CD4-positive, alpha-beta T cell treated with Interleukin-1 beta for 1 hour (primary cell): ENCODE measurements at places on chromosomes 12 and 14.

GRCh38 chr12:77387671-77388070 is 322.3 kb upstream of the E2F7 start:
- no peak for DNase-seq

- DNase-seq, result no peak
These were observed 13.1 kb upstream of the KLRC1 start for GRCh38 chr12:10466311-10466710.

- DNase-seq, result no peak
These were observed 45.0 kb upstream of the STRN3 start for GRCh38 chr14:31071151-31071550.

GRCh38 chr12:113270709-113271009 is 49.4 kb downstream of the TPCN1 start:
- DNase-seq, result no peak

- DNase-seq, result no peak
These were observed 217.4 kb downstream of the ZFP36L1 start for GRCh38 chr14:68575426-68575825.

- DNase-seq, result no peak
These were observed 8.7 kb upstream of the ZNF385A start for GRCh38 chr12:54393207-54393609.

DNA sequence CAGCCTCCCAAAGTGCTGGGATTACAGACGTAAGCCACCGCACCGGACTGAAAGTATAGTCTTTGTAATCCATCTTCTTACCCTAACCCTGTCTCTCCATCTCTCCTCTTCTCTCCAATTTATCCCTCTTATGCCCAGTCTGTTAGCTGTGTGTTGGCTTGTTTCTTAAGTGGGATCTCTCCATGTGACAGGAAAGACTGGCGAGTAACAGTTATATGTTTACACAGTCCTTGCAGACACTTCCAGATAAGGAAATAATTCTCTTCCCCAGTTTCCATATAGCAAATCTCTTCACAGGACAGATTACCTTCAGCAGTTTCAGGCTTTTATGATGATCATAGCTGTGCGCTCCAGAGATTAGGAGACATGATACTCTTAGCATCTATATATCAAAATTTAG is 16.0 kb upstream of the DIP2B start:
- no peak for DNase-seq

- DNase-seq, result no peak
These were observed 31.9 kb upstream of the LUM start for GRCh38 chr12:91143206-91143605.

DNA sequence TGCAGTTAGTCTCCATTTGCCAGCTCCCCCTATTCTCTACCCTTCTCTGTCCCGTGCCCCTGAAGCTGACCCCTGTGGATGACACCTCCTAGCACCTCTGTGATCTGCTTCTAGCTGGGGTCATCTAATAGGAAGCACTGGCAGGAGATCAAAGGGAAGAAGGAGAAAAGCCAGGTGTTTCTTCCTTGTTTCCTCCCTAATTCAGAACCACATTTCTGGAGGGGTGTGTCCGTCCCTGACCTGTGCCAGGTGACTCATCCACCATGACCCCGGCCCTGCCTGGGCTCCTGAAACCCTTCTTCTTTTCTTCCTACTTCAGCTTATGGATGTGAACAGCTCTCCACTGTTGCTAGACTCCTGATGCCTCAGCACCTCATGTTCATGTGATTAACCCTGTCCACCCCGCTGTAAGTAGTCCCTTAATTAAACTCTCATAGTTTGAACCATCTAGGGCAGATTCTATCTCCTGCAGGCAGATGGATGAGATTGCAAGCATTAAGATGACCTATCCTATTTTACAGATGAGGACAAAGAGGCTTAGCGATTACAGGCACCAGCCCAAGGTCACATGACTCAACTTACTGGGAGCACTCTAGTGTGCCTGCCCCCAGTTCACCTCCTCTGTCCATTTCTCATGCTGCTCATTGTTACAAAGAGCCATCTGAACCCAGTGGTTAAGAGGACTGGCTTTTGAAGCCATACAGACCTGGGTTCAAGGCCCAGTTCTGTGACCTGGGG is 770.5 kb downstream of the MED13L start:
- DNase-seq, result no peak

DNA sequence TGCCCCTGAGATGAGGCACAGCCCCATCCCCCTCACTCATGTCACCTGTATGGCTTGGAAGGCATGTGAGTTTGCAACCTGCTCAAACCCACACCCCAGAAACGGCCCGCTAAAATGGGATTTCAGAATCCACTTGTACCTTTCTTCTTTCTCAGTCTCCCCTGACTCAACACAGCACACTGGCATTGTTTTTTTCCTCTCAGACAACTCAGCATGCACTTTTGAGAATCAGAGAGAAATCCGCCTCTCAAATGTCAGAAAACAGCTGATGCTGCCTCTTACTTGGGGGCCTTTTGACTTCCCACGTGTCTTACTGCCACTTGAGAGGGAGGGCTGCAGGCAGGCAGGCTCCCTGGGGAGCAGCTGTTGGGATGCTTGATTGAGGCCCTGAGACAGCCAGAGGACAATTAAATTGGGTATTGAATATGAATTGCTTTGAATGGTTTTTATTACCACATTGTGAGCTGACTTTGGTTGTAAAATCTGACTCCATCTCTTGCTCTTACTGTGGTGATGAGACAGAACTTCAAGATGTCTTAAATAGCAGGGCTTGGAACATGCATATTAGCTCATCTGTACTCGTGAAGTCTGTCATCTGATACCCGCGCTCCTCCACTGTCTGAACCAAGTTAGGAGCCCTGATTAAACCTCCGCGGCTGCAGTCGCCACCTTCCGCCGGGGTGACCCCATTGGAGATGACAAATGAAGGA is 96.6 kb downstream of the APAF1 start:
- no peak for DNase-seq

DNA sequence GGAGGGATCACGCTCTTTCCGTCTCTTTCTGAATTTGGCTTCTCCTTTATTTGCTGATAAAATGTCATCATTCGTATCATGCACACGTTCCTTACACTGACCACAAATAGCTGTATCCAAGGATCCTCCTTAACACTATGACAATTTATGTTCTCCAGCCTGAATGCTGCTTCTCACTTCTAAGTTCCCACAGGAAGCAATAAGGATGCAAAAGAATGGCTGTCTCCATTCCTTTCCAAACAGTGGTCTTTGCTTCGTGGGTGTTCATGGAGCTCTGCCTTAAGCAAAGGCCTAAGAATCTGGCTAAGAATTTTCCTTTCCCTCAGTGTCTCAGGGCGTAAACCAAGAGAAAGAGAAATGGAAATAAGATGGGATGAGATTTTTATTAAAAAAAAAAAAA is 200.2 kb downstream of the ITPR2 start:
- DNase-seq, result no peak

DNA sequence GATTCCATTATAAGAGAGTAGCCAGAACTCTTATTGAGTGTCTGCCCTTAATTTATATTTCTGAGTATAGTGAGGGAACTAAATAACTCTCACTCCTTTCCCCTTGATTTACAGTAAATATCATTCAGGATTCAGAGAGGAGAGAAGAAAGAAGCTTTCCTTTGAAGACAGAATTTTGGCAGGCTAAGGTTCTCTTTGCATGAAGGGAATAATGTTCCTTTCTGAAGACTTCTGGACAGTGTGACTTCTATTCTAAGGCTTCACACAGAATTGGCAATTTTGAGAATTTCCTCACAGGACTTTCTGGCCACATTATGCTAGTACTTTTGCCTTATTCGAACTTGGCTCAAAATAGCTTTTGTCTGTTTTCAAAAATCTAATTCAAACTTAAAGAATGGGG is 352.2 kb upstream of the FBXO33 start:
- no peak for DNase-seq

DNA sequence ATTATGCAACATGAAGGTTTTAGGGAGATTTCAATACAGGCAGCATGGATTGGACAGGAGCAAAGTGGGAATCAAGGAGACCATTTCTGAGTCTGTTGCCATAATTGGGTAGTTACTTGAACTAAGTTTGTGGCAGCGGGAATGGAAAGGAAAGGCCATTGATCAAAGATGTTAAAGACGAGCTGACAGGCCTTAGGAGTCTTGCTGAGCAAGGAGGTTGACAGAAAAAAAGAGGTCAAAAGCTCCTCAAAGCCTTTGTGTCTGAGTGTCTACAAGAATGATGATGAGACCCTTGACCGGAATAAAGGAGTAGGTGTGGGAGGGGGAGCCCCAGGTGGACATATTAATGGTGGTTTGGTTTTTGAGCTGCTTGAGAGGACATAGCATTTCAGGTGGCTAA is 9.4 kb downstream of the PLEKHA5 start:
- no peak for DNase-seq

DNA sequence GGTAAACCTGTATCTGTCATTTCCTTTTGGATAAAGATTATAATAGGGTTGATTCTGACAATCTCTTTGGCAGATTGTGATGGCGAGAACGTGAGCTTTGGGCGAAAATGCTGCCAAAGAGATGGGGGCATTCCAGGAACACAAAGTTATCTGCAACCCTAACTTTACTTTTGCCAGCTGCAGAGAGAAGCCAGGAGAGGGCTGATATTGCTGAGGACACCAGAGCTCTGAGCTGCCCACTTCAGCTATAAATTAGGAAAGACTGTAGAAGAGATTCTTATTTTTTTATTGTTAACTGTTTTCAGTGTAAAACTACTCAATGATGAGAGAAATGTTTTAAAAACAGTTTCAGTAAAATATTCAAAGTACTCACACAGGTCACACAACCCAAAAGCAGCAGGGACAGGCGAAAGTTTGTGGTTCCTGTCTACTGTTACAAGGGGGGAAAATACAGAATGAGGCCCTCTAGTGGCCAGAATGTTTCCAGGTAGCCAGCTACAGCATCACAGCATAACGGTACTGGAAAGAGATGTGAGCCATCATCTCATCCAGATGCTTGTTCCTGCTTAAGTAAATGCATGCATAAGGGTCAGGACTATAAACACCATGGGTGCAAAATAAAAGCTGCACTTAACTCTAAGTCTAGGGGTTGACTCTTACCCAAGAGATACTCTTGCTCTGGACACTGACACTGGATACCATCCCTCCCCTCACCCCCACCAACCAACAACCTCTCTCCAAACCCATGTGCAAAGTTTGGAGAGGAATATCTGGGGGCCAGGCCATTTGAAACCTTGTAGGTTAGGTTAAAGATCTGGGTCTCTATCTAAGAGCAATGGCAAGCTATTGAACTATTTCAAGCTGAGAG is 498.4 kb downstream of the RMST start:
- DNase-seq, result no peak

DNA sequence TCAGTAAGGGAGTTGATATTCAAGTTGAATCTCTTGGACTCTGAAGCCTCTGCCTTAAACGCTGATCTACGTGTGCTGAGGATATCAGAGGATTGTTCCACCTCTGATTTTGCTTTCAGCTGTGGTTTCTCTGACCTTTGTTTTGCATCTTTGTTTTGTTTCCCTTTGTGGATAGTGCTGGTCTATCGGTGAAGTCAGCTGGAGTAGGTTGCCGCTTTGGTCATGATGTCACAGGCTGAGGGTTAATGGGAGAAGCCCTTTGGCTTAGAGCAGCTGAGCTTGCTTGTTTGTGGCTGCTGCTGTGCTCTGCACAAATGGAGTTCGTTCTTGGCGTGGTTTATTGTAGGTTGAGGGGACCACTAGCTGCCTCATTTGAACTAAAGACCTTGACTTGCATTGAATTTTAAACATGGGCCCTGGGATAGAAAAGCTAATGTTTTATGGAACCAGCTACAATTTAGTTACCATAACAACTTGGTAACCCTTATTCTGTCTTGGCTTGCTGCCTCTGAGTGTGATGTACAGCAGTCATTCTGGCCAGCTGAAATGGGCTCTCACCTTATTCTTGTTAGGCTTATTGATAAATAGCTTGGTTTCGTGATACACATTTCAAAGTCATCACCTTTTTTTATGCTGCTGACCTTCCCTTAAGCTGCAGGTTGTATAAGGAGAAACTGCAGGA is 284.5 kb upstream of the E2F7 start:
- DNase-seq, result no peak

DNA sequence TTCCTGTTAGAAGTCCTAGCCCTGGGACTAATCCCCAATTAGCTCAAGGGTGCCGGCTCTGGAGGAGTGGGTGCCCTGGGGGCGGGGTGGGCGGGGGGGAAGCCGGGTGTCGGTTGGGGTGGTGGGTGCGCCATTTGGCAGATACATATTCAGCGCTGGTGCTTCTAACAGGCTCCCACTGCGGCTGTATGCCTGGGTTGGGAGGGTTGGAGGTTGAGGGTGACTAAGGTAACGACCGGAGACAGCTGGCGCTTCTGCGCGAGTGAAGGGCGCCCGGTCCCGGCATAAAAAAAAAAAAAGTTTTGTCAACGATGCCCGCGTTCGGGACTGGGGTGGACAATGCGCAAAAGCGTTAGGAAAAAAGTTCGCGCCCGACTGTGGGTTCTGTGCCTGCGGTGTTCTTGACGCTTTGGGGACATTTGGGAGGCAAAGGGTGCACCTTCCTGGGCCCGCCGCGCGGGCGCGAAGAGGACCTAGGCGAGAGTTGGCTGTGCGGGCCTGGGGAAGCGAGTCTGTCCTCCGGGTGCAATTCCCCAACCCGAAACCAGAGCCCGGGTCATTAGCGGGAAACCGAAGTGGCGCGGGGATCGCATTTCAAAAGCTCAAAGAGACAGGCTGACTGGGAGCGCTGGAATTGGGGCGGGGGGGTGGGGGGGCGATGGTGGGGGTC is 19.2 kb downstream of the TBX3 start:
- no peak for DNase-seq

GRCh38 chr12:5047094-5047493 is 3.4 kb downstream of the KCNA5 start:
- no peak for DNase-seq

DNA sequence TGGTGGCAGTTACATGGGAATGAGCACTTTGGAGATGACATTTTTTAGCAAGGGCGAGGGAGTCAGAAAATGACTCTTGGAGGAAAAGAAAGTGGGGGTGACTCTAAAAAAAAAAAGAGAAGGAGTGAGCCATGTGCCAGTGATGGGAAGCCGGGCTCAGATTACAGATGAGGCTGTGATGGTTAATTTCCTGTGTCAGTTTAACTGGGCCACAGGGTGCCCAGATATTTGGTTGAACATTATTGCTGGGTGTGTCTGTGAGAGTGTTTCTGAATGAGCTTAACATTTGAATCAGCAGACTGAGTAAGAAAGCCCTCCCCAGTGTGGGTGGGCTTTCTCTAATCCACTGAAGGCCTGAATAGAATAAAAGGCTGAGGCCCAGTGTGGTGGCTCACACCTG is 26.8 kb upstream of the CCDC60 start:
- DNase-seq, result no peak

- DNase-seq, result no peak
These were observed 236.9 kb downstream of the PAWR start for GRCh38 chr12:79453820-79454219.

GRCh38 chr12:3747543-3747942 is 5.4 kb downstream of the CRACR2A start:
- peak; percentile 29 for DNase-seq

GRCh38 chr14:64218344-64219240 is 75.6 kb downstream of the ESR2 start:
- DNase-seq, result no peak

DNA sequence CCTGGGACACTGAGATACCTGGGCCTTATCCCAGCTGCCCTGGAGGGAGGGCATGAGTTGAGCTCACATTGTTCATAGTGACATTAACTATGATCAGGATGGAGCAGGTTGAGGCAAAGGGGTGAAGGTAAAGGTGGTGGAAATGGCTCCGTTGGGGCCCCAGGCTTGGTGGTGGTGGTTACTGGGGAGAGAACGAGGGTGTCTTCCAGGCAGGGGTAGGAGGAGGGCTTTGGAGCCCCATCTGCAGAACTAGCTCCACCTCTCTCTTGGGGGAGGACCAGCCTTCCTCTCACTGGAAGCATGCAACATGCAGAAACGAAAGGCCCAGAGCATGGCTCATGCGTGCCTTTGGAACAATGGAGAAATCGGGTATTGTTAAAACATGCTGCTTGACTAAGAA is 217.0 kb downstream of the SLC41A2 start:
- DNase-seq, result no peak
